ENCODE measurements at places on chromosomes 12 and 14. TPM values are rescaled to one million over a fixed set of nuclear protein-coding genes. Genes with fewer than 3 reads are reported as not detected.

DNA sequence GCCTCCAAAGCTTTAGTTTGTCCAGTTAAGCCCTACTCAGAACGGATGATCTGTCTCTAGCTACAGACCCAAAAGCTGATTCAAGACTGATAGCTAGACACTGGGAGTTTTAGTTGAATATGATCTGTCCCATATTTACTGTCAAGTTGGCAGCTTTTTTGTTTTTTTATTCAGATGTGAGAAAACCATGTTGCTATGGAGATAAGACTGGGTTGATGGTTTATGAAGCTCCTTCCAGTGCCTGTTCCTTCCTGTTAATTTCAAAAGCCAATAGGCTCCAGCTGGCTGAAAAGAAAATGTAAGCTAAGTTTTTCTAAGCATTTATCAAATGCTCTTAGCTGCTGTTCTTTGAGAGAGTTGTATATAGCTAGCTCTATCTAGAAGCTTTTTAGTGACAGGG, 4.7 kb downstream of the DYNLL1 start:
- H3K36me3 ChIP-seq, result peaks cover 24% of the 10 kb centered on the region
- no peak overlapping the region for H3K4me3 ChIP-seq
- peaks cover 5% of the 10 kb centered on the region for H3K4me1 ChIP-seq
- no peaks in the 10 kb centered on the region for H3K27me3 ChIP-seq

GRCh38 chr14:74509587-74510222, 16.1 kb downstream of the ISCA2 start:
- H3K4me3 ChIP-seq, result no peak overlapping the region
- H3K36me3 ChIP-seq, result peaks cover 64% of the 10 kb centered on the region
- no peak for DNase-seq
- H3K27me3 ChIP-seq, result no peaks in the 10 kb centered on the region
- peak overlapping the region; percentile 78 for H3K27ac ChIP-seq

DNA sequence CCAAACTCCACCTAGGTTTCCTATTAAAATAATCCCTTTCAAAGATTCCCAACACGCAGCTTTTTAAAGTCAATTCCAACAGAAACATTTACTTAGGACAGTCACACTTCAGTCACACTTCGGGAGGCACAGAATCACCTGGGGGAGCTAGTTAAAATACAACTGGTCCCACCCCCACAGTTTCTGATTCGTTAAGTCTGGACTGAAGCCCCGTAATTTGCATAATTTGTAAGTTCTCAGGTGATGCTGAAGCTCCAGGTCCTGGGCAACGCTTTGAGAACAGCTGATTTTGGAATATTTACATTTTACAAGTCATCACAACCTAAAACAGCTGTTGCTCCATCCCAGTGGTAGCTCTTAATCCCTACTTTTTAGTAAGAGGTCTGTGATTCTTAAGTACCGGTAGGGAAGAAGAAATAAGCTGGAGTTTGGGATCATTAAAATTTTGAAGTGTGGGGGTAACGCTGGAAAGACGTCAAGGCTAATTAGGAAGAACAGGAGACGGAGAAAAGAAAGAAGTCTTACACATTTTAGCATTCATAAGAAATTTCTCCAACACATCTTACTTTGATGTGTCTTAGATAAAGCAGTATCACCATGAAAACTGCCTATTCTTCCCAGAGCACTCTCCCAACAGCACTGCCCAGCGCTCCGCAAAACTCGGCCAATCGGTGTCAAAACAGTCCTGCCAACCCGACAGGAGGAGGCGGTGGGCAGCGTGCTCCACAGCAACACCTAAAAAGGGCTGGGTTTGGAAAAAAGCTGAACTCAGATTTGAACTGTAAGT, 1.1 kb downstream of the IPO8 start:
- H3K36me3 ChIP-seq, result no peaks in the 10 kb centered on the region
- no peaks in the 10 kb centered on the region for H3K27me3 ChIP-seq
- H3K4me3 ChIP-seq, result peak overlapping the region; percentile 95
- DNase-seq, result no peak
- peak overlapping the region; percentile 68 for H3K27ac ChIP-seq

GRCh38 chr14:94056579-94057308, 24.3 kb downstream of the DDX24 start:
- DNase-seq, result no peak
- H3K4me1 ChIP-seq, result peaks cover 1% of the 10 kb centered on the region
- H3K27ac ChIP-seq, result no peak overlapping the region
- H3K27me3 ChIP-seq, result no peaks in the 10 kb centered on the region

DNA sequence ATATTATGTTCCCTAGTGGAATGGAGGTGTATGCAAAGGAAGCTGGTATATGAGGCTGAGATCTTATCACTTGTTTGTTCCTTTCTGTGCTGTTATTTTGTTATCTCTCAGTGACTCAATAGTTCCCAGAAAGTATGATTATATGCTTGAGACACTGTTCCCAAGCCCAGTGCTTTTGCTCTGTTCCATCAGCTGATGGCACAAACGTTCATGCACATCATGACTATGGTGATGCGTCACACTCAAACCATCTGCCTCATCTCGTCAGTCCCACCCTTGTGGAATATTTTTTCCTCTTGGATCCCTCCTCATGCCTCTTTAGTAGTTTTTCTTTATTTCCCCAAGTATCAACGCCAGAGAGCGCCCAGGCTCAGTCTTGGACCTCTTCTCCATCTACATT, 786.9 kb downstream of the AACS start:
- no peaks in the 10 kb centered on the region for H3K27me3 ChIP-seq
- DNase-seq, result no peak
- no peak overlapping the region for H3K4me3 ChIP-seq
- no peak overlapping the region for H3K27ac ChIP-seq
- H3K36me3 ChIP-seq, result no peaks in the 10 kb centered on the region

DNA sequence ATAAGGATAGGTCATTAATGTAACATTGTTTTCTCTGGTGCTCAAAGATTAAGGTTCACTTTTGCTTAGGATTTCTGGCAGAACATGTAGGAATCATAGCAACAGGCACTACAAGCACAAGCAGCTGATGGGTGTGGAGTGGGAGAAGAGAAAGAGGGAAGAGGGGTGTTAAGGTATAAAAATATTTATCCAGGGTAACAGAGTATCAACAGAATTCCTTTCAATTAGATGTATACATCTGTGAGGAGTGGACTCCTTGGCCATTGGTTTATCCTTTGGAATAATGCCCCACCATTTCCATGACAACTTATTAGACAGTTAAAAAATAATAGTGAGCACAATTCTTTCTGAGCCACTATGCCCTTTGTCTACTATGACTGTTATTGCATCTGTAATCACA, 388.3 kb upstream of the DDHD1 start:
- no peak overlapping the region for H3K27ac ChIP-seq
- no peaks in the 10 kb centered on the region for H3K27me3 ChIP-seq
- H3K4me1 ChIP-seq, result no peaks in the 10 kb centered on the region
- H3K4me3 ChIP-seq, result no peak overlapping the region
- no peak for DNase-seq
- H3K36me3 ChIP-seq, result no peaks in the 10 kb centered on the region

GRCh38 chr12:61367281-61367785, 892.9 kb upstream of the USP15 start:
- no peaks in the 10 kb centered on the region for H3K27me3 ChIP-seq
- H3K4me1 ChIP-seq, result no peaks in the 10 kb centered on the region
- no peaks in the 10 kb centered on the region for H3K36me3 ChIP-seq
- no peak overlapping the region for H3K4me3 ChIP-seq

- H3K36me3 ChIP-seq, result no peaks in the 10 kb centered on the region
- H3K27me3 ChIP-seq, result no peaks in the 10 kb centered on the region
- no peak overlapping the region for H3K4me3 ChIP-seq
- no peaks in the 10 kb centered on the region for H3K4me1 ChIP-seq
These were observed 830.0 kb upstream of the NOVA1 start for GRCh38 chr14:27427796-27428195.

DNA sequence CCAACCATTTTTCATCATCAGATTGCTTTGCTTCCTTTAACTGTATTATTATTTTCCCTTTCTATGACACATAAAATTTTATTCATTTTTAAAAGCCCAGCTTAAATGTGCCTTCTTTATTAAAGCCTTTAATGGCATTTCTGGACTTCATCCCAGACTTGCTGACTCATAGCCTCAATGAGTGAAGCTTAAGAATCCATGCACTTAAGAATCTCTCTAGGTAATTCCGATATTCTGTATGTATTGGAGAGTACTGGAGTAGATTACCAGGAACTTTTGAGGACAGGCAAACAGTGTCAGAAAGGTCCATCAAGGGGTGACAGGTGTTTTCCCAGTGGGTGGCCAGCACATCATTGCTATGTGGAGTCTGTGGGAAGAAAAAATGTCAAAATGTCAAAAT, 107.9 kb downstream of the PTPRQ start:
- H3K4me3 ChIP-seq, result no peak overlapping the region
- no peak for DNase-seq
- no peaks in the 10 kb centered on the region for H3K27me3 ChIP-seq
- no peaks in the 10 kb centered on the region for H3K36me3 ChIP-seq

DNA sequence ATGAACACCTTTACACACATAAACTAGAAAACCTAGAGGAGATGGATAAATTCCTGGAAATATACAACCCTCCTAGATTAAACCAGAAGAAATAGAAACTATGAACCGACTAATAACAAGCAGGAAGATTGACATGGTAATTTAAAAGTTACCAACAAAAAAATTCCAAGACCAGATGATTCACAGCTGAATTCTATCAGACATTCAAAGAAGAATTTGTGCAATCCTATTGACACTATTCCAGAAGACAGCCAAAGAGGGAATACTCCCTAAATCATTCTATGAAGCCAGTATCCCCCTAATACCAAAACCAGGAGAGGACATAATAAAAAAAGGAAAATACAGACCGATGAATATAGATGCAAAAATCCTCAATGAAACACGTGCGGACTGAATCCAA, 102.6 kb upstream of the KRR1 start:
- no peaks in the 10 kb centered on the region for H3K27me3 ChIP-seq
- no peaks in the 10 kb centered on the region for H3K4me1 ChIP-seq
- no peak for DNase-seq
- H3K36me3 ChIP-seq, result no peaks in the 10 kb centered on the region

DNA sequence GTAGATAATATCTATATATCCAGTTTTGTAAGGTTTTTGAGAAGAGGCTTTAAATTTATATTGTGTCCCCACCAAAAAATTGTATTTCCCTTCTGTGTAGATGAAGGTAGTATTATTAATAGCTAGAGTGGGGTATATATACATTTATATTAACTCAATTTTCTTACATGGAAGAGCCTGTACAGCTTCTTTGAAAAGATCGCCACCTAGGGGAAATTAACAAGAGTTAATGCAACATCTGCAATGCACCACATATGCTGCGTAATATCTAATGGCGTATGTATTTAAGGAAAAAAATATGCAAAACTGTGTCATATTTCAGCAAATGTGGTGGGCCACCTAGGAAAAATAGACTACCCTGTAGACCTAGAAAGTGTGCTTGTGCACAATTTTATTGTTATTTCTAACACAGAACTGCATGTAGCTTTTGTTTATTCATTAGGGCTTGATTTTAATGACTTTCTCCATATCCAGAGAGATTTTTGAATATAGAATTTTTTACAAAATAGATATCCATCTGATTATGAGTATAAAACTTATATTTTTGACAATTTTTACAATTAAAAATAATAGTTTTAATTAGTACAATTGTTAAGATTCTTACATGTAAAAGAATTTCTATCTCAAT, 14.0 kb downstream of the CCER1 start:
- H3K4me3 ChIP-seq, result no peak overlapping the region
- H3K36me3 ChIP-seq, result no peaks in the 10 kb centered on the region
- no peak overlapping the region for H3K27ac ChIP-seq
- H3K27me3 ChIP-seq, result no peaks in the 10 kb centered on the region
- H3K4me1 ChIP-seq, result no peaks in the 10 kb centered on the region

DNA sequence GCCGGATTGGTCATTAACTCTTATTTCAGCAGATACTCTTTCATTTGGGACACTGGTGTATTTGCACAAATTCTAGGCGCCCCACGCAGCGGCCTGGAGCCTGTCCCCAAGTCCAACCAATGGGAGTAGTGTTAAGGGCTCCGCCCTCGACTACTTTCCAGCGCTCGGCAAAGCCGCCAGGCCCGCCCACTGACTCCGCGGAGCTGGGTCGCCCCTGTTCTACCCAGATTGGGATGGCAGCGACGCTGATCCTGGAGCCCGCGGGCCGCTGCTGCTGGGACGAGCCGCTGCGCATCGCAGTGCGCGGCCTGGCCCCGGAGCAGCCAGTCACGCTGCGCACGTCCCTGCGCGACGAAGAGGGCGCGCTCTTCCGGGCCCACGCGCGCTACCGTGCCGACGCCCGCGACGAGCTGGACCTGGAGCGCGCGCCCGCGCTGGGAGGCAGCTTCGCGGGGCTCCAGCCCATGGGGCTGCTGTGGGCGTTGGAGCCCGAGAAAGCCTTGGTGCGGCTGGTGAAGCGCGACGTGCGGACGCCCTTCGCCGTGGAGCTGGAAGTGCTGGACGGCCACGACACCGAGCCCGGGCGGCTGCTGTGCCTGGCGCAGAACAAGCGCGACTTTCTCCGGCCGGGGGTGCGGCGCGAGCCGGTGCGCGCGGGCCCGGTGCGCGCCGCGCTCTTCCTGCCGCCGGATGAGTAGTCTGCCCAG, at the start of gene ACOT6:
Gene ACOT6 (plus strand): TSS at position 179 of the 707 bp plus-strand sequence. CDS start 55 bp downstream, at position 234.
- DNase-seq, result peak; percentile 15
- H3K4me1 ChIP-seq, result no peaks in the 10 kb centered on the region
- H3K4me3 ChIP-seq, result peak within 1 kb of the TSS; percentile 73
- no peaks in the 10 kb centered on the region for H3K27me3 ChIP-seq

- no peaks in the 10 kb centered on the region for H3K27me3 ChIP-seq
- peak overlapping the region; percentile 67 for H3K27ac ChIP-seq
- H3K36me3 ChIP-seq, result peaks cover 11% of the 10 kb centered on the region
- H3K4me1 ChIP-seq, result peaks cover 21% of the 10 kb centered on the region
These were observed 3.6 kb downstream of the SMIM41 start for GRCh38 chr12:52082988-52083637.

- no peaks in the 10 kb centered on the region for H3K27me3 ChIP-seq
- H3K36me3 ChIP-seq, result no peaks in the 10 kb centered on the region
- no peak for DNase-seq
- H3K4me1 ChIP-seq, result no peaks in the 10 kb centered on the region
These were observed 20.5 kb downstream of the SOAT2 start for GRCh38 chr12:53123578-53124351.

GRCh38 chr12:21456291-21456780, 18.9 kb downstream of the PYROXD1 start:
- DNase-seq, result no peak
- no peaks in the 10 kb centered on the region for H3K4me1 ChIP-seq
- no peak overlapping the region for H3K27ac ChIP-seq
- peaks cover 50% of the 10 kb centered on the region for H3K36me3 ChIP-seq

GRCh38 chr12:68389305-68389704, 57.1 kb upstream of the MDM1 start:
- H3K4me3 ChIP-seq, result no peak overlapping the region
- H3K27me3 ChIP-seq, result no peaks in the 10 kb centered on the region
- H3K27ac ChIP-seq, result no peak overlapping the region
- H3K4me1 ChIP-seq, result no peaks in the 10 kb centered on the region
- H3K36me3 ChIP-seq, result no peaks in the 10 kb centered on the region

TFCP2 gene
- total RNA-seq, result 3.0 TPM

TTLL5 gene
- total RNA-seq, result 43.1 TPM

RERGL gene
- total RNA-seq, result 26.7 TPM

HOXC13 gene
- total RNA-seq, result not detected

AQP6 gene
- not detected for total RNA-seq

KLHDC1 gene
- not detected for total RNA-seq

CELA1 gene
- total RNA-seq, result not detected

LRTM2 gene
- total RNA-seq, result not detected

SYNDIG1L gene
- total RNA-seq, result not detected

MAP4K5 gene
- 249 TPM for total RNA-seq

C1S gene
- 273 TPM for total RNA-seq

SALL2 gene
- total RNA-seq, result 18.0 TPM

Measured in ascending aorta (tissue), 2 donors.